ENCODE measurements at places on chromosomes 1 and 21.

- DNase-seq = no peak
Measured at GRCh38 chr1:1425753-1426495, 4.8 kb upstream of the ANKRD65 start.

DNA sequence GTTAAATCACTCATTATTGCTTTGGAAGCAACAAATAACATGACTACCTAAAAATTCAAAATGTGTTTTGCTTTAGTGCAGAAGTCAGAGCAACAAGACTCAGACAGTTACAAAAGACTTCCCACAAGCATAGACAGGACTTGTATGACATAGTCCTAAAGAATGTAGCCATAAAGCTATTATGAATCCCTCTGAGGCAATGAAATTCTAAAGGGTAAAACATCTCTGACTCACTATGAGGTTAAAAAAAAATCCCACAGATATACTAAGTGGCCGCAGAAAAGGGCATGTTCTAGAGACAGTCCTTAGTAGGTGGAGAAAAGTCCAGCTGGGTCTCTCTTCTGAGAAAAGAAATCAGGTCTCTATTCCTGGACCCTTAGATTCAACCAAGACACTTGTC is 4.9 kb downstream of the PRKAB2 start:
- DNase-seq = peak; percentile 92

DNA sequence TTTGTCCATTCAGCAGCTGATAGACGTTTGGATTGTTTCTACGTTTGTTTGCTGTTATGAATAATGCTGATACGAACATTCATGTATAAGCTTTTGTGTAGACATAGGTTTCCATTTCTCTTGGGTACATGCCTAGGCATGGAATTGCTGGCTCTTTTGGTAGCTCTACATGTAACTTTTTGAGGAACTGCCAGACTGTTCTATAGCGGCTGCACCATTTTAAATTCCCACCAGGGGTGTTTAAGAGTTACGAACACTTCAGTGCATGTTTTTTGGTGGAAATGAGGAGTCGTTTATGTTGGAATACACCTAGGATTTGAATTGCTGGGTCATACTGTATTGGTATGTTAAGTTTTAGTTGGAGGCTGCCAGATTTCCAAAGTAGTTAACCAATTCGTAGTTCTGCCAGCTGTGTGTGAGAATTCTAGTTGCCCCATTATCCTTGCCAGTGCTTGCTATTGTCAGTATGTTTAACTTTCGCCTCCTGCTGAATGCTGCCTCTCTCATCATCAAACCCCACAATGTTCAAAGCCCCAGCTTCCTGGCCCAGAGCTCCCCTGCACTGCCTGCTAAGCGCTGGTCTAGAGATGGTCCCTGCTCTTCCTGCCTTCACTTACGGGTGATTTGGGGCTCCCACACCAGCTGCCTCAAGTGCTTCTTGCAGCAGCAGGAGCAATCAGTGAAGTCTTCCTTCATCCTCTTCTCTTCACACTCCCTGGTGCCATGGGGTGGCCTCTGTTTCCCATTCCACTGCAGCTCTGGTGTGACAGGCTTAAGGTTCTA is 81.0 kb downstream of the MAN1C1 start:
- DNase-seq = no peak

DNA sequence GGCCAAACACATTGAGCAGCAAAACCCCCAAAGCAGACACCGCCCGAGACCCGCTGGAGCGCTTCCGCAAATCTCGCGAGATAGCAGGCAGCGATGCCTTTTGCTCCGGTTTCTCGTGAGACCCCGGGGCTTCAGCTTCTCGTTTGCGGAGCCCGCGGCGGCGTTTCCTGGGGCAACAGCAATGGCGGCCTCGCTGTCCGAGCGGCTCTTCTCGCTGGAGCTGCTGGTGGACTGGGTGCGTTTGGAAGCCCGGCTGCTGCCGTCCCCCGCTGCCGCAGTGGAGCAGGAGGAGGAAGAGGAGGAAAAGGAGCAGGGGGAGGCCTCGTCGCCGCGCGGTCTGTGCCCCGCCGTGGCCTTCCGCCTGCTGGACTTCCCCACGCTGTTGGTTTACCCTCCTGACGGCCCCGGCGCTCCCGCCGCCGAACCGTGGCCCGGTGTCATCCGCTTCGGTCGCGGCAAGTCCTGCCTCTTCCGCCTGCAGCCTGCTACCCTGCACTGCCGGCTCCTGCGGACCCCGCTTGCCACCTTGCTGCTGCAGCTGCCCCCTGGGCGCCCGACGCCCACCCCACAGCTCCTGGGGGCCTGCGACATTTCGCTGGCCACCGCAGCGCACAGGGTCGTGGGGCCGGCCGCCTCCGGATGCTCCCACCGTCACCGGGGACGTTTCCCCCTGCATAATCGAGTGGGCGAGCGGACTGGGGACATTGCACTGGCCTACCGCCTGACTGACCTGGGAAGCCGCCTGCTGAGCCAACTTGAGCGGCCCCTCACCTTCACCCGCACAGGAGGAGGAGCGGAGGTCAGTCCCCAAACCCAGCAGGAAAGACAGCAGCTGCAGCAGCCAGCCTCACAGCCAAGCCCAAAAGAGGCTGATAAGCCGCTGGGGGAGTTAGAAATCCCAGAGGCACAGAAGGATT is at the start of gene MAP10:
Gene MAP10, plus strand, starts transcription at position 148 of the 917 bp plus-strand sequence. Its CDS starts 34 bp downstream, at position 182.
- peak; percentile 45 for DNase-seq

DNA sequence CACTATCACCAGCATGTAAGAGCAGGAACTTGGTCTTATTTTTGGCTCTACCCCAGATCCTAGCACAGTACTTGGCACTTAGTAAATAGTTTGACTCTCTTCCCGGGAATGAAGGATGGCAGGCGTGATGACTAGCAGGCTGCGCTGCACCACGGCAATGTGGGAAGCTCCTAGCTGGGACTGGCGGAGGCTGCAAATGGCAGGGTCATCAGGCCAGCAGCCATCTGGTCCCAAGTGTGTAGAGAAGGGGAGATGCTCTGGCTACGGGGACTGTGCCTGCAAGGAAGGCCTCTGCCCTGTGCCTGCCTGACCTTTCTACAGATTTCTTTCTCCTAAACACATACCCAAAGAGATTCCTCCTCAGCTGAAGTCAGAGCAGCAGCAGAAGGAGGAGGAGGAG is 95.0 kb downstream of the KCND3 start:
- no peak for DNase-seq

Measured in stromal cell of bone marrow (primary cell).